ENCODE measurements at places on chromosomes 16 and 17.

DNA sequence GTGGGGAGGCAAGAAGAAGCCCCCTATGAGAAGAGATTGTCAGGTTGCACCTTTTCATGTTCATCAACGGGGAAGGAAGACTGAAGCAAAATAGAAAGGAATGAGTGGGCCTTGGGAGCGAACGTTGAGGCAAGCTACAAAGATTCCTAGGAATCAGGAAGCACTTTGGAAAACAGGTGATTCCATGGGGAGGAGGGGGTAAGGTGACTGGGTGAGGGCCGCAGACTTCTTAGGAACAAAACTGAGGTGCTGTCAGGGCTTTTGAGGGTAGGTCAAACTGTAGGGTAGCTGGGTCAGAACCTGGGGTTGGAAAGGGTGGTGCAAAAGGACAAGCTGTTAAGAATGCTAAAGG, 528 bp downstream of the ITFG1 start:
- DNase-seq, result no peak

DNA sequence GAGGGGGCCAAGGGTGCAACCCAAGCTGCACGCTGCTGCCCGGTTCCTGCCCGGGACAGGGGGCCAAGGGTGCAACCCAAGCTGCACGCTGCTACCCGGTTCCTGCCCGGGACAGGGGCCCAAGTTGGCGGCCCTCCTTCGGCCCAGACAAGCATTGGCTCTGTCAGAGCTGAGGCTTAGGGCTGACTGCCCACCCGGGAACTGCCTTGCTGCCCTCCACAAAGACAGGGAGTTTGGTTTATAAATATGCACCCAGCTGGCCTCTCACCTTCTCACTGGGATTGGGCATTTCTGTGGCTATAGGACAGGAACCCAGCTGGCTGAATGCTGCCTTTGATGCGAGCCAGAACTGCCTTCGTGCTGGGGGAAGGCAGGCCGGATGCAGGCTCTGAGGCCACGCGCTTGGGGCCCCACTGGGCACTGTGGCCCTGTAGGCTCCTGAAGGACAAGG, 105.7 kb downstream of the IRX5 start:
- no peak for DNase-seq

GRCh38 chr17:2885733-2886132, 89.5 kb downstream of the RAP1GAP2 start:
- no peak for DNase-seq

GRCh38 chr16:82156761-82157533, 13.1 kb downstream of the MPHOSPH6 start:
- no peak for DNase-seq

DNA sequence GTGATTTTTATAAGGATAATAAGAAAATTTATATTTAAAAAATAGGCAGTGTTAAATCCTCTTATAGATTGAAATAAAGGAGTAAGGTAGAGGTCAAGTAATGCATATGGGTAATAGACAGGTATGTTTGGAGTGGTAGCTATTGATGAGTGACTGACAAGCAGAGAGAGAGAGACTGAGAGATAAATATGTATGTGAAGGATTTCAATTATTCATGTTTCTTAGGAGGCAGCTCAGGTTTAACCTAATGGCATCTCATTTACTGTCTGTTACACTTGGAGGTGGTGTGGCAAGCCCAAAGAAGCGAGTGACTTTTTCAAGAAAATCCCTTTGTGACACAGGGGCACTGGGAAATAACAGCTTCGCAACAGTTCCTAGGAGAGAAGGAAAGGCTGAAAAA, 120.2 kb downstream of the KIF2B start:
- no peak for DNase-seq

- no peak for DNase-seq
These were observed 22.5 kb downstream of the OR1D5 start for GRCh38 chr17:3040882-3041281.

- no peak for DNase-seq
These were observed 142.2 kb downstream of the ABCA8 start for GRCh38 chr17:68812876-68813584.

DNA sequence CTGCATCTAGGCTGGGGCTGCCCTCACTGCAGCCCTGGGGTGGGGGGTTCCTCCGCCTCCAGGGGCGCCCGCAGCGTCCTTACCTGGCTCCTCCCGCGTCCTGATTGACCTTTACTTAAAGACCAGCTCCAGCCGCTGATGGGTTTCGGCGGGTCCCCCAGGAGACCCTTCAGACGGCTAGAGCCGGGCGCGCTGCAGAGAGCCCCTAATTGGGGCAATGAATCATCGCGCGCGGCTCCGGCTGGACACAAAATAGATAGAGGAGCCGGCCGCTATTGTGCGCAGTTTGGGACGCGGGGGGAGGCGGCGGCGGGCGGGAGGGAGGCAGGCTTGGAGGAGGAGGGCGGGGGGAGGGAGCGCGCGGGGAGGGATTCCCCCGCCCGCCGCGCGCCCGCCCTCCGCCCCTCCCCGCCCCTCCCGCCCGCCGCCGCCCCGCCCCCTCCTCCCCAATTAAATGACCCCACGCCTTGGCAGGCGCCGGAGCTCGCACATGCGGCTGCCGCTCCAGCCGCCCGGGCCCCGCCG, 56.5 kb upstream of the CIBAR2 start:
- DNase-seq, result no peak

DNA sequence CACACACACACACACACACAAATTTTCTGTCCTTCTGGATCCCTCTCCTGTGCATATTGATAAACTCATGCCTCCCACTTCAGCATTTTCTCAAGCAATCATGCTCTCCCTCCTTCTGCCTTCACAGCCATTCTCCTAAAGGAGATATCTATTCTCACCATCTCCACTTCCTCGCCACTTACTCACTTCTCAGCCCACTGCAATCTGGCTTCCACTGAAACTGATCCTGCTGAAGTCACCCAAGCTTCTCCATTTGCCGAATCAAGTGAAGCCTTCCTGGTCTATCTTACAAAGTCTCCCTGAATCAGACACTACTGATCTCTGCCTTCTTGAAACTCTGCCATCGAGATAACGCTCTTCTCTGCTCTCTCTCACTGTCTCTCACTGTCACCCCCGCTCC, 54.0 kb upstream of the GNAO1 start:
- DNase-seq, result no peak

GRCh38 chr17:77286641-77287431, 146.1 kb downstream of the SEC14L1 start:
- no peak for DNase-seq

DNA sequence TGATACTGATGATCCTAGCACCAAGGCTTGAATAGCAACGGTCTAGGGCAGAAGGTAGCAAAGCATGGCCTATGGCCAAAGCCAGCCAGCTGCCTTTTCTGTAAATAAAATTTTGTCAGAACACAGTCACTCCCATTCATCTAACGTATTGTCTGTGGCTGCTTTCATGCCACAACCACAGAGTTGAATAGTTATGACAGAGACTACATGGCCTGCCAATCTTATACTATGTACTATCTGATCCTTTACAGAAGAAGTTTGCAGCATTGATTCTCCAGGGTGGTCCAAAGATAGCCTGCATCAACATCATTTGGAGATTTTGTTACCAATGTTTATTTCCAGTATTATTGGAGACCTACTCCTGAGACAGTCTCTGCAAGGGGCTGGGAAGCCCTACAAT, 19.9 kb upstream of the MMD start:
- no peak for DNase-seq

- no peak for DNase-seq
These were observed 70.3 kb downstream of the SDR42E1 start for GRCh38 chr16:81940781-81941560.

DNA sequence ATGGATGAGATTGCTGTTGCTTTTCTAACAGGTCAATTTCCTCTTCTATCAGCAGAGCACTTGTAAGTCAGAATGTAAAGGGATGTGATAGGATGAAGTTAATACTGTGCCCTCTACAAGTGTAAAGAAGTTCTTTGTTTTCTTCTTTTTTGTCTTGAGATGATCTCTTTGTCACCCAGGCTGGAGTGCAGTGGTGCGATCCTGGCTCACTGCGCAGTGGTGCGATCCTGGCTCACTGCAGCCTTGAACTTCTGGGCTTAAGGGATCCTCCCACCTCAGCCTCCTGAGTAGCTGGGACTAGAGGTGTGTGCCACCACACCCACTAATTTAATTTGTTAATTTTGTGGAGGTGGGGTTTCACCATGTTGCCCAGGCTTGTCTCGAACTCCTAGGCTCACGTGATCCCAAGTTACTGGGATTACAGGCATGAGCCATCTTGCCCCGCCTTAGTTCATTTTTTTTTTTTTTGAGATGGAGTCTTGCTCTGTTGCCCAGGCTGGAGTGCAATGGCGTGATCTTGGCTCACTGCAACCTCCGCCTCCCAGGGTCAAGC, 21.6 kb upstream of the KPNB1 start:
- DNase-seq, result no peak

DNA sequence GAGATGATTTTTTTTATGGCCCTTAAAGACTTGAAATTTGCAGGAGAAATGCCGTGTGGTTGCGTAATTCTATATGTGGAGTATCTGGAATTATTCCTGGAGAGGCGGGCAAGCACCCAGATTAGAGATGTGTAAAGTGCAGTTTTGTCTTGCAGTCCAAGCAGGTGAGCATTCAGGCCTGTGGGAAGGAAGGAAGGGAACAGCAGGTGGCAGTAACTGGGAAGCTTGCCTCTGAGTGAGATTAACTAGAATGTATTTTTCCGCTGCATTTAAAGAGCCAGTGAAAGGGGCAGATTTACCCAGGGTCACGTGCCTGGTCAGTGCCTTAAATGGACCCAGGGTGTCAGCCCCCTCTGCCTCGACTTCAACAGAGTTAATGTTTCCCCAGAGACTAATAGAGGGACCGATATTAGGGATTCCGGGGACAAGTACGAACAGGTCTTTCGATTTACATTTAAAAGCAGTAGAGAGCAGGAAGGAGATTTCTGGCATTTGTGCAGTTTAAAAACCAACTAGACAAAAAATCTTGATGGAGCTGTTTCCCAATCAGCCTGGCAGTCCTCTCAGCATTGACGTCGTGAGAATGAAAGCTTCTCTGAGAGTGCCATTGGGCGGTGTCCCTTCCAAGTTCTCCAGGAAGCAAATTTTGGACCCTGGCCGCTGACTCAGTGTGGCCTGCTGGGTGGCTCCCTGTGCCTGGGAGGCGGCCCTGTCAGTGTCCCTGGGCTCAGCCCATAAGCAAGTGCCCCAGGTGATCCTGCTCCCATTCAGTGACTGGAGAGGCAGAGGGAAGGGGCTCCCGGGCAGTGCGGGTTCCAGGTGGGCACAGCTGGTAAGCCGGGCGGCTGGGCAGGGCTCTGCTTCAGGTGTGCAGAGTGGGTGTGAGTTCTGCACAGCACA, 38.2 kb downstream of the KSR1 start:
- DNase-seq, result no peak

DNA sequence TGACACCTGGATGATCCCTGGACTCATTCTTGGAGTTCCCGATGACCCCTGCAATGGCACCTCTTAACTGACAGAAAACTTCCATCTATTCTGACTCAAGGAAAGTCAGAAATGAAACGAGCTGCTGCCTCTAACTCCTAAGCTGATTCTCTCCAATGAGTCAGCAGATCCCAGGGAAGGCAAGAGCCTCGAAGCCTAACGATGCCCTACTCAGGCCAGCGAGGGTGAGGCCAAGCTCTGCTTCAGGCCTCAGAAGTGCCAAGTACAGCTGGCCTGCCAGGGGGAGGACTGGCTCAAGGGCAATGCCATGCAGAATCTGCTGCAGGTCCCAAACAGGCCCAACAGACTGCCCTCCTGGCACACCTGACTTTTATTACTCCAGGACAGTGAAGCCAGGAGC, 36.3 kb downstream of the PLXDC1 start:
- DNase-seq, result no peak

- no peak for DNase-seq
These were observed 27.1 kb downstream of the PELP1 start for GRCh38 chr17:4676791-4677190.

GRCh38 chr17:2594722-2595599, 1.5 kb downstream of the PAFAH1B1 start:
- DNase-seq, result no peak

GRCh38 chr16:1100084-1100800, 4.2 kb upstream of the C1QTNF8 start:
- no peak for DNase-seq

- DNase-seq, result no peak
These were observed 6.8 kb downstream of the MEAK7 start for GRCh38 chr16:84497418-84498222.

GRCh38 chr16:74568961-74569631, 37.8 kb downstream of the GLG1 start:
- no peak for DNase-seq

GRCh38 chr17:31486351-31487062, 95.0 kb downstream of the RAB11FIP4 start:
- DNase-seq, result no peak

DNA sequence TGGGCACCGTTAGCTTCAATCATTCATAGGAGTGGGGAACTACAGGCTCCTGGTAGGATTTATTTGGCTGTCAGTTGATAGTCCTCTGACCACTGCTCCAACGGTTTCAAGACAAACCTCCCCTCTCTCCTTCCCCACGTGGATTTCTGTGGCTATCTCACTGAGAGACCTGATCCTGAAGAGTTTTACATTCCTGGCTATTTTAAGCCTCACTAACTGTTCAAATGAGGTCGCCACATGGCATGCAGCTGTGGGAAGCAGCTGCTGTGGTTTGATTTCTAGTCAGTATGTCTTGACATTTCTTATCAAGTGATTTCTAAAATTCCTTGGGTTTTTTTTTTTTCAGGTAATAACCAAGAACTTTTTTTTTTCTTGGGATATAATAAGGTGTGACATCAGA, 38.3 kb downstream of the CDK5R1 start:
- no peak for DNase-seq

GRCh38 chr17:42104264-42104663, 6.0 kb upstream of the ZNF385C start:
- DNase-seq, result no peak

GRCh38 chr17:43766413-43767052, 7.9 kb upstream of the SOST start:
- peak; percentile 23 for DNase-seq

- DNase-seq, result no peak
These were observed 10.6 kb upstream of the HOXB2 start for GRCh38 chr17:48555258-48556228.

- DNase-seq, result no peak
These were observed 88.5 kb upstream of the HNF1B start for GRCh38 chr17:37833237-37833859.

GRCh38 chr17:69908626-69909368, 166.2 kb upstream of the KCNJ16 start:
- no peak for DNase-seq

- DNase-seq, result no peak
These were observed 16.9 kb upstream of the CCL22 start for GRCh38 chr16:57341441-57342303.

- DNase-seq, result no peak
These were observed 24.8 kb downstream of the CD300LF start for GRCh38 chr17:74687886-74688285.

Measured in stimulated activated CD8-positive, alpha-beta memory T cell treated with anti-CD3 and anti-CD28 coated beads, Interleukin-7, amount 100 ng/mL, for 1 hour (primary cell).